ENCODE measurements at places on chromosomes 6 and 20.

- DNase-seq: no peak
Observed at GRCh38 chr6:135383301-135383700, 114.2 kb downstream of the AHI1 start.

DNA sequence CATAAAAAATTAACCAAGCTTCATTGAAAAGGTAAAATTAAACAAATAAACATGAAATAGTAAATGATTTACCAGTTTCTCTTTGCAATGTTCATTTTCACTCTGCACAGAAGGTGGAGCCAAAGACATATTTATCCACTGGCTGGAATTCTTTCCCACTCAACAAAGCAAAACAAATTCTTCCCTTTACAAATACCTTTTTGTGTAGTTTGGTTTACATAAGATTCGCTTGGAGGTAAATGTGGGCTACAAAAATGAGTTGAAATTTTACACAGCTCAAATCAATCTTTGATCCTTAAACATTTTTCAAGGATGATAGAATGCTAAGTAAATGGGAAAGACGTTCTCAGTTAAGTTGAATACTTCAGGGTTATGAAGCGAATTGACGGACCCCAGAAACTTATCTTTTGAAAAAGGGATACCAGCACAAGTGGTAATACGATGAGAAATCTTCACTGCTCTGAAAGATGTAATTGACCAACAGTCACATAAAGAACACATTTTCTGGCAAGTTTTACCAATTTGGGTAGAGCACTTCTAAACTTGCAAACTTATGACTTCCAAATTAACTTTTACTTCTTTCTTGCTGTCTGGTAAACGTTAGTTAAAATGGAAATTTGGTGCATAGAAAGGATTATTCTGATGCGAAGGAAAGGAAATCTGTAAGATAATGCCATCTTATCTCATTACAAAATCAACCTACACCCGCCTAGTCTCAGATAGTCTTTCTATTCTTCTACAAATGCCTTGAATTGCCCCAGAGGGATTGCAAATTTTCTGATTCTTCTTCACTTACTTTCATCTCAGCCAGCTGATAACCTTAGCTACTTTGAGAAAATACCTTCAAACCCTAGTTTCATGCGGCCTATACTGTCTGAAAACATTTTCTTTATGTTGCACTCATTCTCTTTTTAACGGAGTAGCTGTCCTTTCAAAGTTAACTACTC, 4.7 kb upstream of the GJA1 start:
- no peak for DNase-seq

- no peak for DNase-seq
Observed at GRCh38 chr20:26214991-26215390, 518.3 kb upstream of the ZNF337 start.

DNA sequence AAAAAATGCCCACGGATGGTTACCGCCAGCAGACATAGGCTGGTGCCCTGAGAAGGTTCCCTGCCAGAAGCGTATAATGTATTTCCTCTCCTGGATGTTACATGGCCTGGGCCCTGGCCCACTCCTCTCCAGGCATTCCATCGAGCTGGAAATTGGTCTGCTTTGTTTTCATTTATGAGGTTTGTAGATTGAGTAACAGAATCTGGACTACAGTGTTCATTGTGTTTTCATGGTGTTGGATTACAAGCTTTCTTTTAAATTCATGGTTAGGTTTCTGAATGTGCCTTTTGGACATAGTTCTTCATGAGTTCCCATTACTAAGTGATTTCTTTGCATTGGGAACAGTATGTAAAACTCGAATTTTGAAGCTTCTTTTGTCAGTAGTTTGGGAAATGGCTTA, 6.4 kb downstream of the TIAM2 start:
- DNase-seq: no peak
